ENCODE measurements at places on chromosomes 4 and X.

DNA sequence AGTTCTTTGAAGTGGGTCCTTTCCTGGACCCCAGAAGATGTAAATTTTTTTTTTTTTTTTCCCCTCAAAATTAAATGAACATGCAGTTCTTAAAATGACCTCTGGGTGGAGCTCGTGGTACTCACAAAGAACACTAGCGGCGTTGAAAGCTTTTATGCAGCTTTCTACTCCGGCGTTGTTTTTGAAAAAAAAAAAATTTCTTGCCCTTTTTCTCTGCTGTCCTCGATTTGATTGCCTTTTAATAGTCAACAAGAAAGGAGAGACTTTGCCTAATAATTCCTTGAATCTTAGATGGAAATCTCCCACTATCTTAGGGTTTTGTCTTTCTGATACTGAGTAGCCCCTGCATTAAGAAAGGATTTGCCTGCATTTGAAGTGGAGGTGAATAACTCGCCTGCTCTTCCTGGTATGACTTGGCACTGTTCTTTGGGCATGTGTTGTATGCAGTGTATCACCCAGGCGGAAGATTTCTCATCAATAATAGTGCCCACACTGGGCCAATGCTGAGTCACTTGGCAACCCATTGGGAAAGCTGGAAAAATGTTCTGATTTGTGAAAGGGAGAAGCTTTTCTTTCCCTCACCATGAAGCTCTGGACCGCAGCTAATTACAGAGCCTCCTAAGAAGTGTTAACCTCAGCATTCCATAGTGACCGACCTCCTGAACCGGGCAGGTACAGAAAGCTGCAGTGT is 104.0 kb downstream of the PHEX start:
- DNase-seq: peak; percentile 16

DNA sequence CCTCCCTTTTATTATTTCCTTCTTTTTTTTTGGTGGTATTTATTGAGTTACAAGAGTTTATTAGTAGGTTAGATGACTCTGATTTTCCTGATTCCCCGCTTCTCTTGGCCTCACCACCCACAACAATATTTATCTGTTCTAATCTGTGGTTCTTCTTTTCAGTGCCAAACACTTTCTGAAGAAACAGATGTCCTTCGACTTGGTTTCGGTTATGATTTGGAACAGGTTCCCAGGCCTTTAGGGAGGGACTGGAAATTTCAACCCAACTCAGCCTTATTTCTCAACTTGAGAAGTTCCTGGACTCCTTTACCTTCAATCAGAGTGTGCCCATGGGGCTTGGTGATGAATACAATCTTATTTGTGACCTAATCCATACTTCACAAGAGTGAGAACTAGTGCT is 108.1 kb downstream of the UCHL1 start:
- no peak for DNase-seq

- DNase-seq: no peak
Measured at GRCh38 chrX:132467026-132467425, 21.8 kb downstream of the MBNL3 start.

- no peak for DNase-seq
Measured at GRCh38 chr4:178273168-178273567, 830.9 kb upstream of the AGA start.

DNA sequence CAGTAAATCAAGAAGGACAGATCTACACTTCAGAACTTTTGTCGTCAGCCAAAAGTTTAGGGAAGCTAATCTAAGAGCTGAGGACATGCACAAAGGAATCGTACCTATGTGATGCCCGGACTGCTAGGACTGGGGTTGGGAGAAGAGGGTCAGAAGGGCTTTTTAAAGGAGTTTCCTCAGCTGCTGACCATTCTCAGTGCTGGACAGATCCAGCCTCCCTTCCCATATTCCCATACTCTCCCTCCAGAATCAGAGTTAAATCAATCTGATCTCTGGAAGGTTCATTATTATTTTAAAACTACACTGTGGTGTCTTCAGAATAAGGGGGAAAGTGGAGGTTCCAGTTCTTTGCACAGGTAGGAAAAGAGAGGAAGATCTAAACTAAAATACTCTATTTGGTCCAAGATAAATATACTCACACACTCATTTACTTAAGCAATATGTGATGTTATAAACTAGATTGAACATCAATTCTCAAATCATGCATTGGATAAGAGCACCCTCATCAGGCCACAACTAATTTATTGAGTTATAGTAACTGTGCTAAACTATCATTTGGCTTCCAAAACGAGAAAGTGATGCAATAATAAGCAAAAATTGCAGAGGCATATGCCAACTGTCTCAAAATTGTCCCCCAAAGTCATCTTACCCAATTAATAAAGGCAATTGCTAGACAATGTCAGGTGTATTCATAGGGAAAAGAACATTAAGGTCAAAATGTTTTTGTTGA is 124.7 kb downstream of the HNRNPD start:
- no peak for DNase-seq

DNA sequence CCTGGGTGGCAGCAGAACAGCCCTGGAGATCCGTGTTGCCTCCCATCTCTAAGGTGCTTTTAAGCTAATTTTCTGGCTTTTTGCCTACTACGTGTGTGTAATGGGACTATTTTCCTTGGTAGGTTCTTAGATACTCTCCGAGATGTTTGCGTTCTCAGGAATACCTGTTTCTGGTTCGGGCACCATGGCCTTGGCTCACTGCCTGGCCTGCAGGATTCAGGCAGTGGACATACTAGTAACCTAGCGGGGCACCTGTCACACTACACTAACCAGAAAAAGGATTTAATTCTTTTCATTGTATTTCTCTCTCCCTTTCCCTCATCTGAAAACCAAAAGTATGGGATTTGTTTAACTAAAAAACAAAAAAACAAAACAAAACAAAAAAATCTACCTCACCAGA is 29.2 kb downstream of the FHIP1A start:
- DNase-seq: no peak

DNA sequence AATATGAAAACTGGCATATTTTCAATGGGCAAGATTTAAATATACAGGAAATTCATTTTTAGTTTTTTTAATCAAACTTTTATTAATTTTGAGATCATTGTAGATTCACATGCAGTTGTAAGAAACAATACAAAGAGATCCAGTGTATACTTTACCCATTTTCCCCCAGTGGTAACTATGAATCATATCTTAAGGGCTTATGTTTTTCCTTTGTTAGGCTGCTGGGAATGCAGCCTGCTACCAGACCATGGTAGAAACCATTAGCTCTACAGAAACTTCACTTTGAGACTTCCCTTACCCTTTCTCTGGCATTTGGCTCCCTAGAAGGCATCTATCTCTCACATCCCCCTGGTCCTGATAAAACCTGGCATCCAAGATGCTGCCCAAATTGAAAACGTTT is 147.6 kb upstream of the EOLA2 start:
- no peak for DNase-seq

DNA sequence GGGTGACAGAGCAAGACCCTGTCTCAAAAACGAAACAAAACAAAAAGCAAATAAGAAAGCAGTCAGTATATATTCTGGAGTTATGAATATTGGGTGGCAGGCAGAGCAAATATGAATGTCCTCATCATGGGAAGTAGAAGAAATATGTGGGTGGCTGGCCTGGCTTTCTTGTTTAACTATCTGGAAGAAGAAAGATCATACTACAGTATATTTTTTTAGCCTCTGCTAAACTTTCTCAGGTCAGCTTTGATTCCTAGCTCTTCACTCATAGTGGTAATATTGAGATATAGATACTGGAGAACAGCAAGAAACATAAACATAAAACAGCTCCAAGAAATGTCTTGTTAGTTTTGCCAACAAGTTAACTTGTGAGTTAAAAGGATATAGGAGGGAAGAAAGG is 192.5 kb downstream of the SOWAHB start:
- no peak for DNase-seq

- DNase-seq: no peak
Measured at GRCh38 chrX:50705042-50705441, 109.0 kb downstream of the SHROOM4 start.

GRCh38 chr4:12399781-12400180 is 971.1 kb upstream of the HS3ST1 start:
- no peak for DNase-seq

GRCh38 chr4:7634661-7635251 is 200.0 kb upstream of the PSAPL1 start:
- no peak for DNase-seq

GRCh38 chrX:57070185-57070984 is 51.0 kb downstream of the SPIN2B start:
- no peak for DNase-seq

DNA sequence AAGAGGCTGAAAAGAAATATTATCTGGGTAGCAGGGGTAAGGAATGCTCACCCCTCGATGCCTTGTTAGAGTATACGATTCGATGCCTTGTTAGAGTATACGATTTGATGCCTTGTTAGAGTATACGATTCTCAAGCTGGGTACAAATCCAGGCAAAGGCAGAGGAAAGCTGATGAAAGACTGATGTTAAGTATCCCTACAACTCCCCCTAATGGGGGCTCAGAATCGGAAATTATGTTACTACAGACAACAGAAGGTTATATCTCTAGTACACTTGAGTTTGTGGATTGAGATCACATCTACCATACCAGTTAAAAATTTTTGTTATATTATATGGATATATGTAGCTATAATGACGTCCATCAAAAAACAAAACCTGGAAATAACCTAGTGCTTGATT is 4.8 kb downstream of the LRRC66 start:
- no peak for DNase-seq

DNA sequence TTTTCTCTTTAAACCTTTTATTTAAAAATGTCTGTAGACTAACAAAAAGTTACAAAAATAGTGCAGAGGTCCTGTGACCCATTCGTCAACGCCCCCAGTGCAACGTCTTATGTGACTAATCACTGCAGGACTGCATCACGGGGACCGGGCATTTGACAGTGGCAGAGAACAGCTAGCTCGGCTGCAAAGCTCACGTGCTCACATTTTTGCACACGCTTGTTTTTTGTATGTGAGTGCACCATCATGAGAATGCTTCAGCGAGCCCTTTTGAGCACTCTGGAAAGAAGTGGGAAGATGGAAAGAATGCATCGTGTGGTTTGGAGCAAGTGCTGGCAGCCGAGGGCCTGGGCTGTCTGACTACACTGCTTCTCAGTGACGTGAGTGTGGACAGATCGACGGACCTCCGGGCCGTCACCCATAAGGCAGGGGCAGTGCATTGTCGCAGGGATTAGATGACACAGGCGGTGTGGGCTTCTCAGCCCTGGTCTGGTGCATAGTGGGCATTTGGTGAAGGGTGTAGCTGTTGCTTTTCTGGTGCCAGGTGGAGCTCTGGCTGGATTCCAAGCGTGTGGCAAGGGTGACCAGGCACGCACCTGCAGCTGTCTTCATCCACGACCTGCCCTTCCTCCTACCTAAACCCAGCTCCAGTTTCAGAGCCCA is 17.7 kb downstream of the SPON2 start:
- no peak for DNase-seq

DNA sequence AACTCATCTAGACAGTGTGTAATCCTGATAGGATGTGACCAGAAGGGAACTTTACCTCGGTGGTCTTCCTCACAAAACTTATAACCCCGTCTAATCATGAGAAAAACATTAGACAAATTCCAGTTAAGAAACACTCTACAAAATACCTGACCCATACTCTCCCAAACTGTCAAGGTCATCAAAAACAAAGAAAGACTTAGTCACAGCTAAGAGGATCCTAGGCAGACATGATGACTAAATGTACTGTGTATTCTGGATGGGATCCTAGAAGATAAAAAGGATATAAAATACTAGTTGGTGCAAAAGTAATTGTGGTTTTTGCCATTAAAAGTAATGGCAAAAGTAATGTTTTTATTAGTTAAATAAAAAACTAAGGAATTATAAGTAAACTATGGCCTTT is 81.6 kb downstream of the DTHD1 start:
- no peak for DNase-seq

DNA sequence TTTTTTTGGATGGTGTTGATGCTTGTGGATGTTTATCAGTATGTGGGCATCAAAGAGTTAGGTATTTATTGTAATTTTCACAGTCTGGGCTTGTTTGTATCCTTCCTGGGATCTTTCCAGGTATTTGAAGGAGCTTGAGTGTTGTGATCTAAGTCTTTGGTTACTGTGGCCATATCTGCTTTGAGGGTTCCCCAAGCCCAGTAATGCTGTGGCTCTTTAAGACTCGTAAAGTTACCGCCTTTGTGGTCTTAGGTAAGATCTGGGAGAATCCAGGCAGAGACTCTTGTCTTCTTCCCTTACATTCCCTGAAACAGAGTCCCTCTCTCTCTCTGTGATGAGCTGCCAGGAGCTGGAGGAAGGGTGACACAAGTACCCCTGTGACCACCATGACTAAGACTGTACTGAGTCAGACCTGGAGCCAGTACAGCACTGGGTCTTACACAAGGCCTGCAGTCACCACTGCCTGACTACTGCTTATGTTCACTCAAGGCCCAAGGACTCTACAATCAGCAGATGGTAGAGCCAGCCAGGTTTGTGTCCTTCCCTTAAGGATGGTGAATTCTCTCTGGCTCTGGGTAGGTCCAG is 62.2 kb downstream of the FMR1NB start:
- DNase-seq: no peak

DNA sequence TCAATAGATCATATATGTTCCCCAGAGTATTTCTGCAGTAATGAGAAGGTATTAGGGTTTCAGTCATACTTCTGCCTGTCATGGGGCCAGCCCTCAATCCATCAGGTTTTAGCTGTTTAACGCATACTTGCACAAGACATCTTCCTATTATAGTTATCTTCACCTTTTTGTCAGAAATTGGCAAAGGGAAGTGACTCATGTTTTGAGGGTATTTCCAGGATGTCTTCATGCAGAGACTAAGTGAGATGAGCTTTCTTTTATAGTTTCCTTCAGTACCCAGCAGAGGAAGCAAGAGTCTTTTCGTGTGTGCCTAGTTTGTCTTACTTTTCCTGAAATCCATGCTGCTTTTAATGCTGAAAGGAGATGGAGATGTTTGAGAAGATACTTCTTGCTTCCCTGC is 9.5 kb downstream of the CSTF2 start:
- DNase-seq: no peak

DNA sequence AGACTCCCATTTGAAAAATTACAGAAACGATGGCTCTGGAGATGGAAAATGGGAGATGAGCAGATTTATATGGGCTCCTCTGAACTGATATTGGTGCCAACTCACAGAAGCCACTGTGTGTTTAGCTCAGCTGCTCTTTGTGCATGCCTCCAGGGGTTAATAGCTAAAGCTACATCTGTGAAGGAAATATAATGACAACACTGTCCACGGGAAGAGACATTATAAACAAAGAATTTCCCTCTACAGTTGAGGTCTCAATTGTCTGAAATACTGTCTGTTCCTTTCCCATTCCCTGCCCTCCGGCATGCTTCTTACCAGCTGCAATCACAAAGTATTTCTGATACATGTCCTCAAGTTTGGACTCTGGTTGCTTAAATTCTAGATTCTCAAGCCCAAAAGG is 40.4 kb downstream of the PPA2 start:
- no peak for DNase-seq
